SHP77 (cell line): ENCODE measurements at places on chromosomes 7 and 10.

DNA sequence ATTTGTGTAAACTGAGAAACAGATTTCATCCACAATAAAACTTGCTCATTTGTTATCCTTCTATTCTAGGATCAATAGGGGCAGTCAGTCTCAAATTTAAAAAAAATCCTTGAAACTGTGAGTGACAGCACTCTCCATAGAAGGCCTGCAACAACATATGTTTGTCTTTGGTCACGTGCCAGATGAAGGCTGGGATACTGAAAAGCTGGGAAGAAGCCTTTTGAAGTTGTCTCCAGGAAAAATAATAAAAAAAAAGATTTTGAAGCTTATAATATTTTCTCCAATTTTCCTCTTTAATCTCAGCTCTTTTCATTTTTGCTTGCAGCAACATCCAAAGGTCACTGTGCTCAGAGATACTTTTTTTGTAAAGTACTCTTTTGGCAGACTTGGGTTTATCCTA is 128.6 kb upstream of the SLC26A5 start:
- no peak for DNase-seq

DNA sequence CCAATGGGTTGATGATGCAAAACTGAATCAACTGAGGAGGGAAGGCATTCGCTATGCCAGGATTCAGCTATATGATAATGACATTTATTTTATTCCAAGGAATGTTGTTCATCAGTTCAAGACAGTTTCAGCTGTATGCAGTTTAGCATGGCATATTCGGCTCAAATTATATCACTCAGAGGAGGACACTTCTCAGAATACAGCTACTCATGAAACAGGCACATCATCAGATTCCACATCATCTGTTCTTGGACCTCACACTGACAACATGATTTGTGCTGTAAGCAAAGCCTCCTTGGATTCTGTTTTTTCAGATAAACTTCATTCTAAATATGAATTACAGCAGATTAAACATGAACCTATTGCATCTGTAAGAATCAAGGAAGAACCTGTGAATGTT is 19.7 kb downstream of the TMEM60 start:
- DNase-seq: no peak

- no peak for DNase-seq
Observed at GRCh38 chr7:73885975-73886798, 25.2 kb downstream of the TMEM270 start.

DNA sequence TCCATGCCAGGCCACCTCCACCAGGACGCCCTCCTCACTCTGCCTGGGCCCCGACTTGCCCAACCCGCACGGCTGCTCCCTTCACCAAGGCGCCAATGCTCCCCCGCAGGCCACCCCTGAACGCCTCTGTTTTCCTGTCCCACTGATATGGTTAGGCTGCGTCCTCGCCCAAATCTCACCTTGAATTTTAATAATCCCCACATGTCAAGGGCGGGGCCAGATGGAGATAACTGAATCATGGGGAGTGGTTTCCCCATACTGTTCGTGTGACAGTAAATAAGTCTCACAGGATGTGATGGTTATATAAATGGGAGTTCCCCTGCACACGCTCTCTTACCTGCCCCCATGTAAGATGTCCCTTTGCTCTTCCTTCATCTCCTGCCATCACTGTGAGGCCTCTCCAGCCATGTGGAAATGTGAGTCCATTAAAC is 29.8 kb downstream of the RSU1 start:
- DNase-seq: no peak

DNA sequence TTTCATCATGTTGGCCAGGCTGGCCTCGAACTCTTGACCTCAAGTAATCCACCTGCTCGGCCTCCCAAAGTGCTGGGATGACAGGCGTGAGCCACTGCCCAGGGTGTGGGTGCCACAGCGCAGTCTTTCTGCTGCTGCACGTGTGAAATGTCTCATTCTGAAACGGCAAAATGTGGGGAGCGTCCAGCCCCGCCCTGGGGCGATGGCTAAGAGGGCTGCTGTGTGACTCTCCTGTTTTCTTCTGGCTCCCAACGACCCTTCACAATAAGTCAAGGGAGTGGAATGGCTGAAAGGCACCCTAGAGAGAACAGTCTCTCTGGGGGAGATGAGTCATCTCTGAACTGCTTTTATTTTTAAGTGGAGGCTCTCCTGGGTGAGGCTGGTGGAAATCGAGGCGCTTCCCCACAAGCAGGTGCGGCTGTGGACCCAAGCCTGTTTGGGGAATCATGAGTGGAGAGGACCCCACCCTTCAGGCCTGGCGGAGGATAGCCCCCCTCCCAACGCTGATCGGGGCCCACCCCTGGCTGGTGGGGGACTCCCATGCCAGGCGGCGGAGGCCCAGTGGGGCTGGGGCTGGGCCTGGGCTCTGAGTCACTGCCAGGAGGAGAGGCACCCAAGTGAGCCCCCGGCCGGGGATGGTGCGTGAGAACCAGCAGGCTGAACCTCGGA is 18.0 kb downstream of the ADAP1 start:
- DNase-seq: no peak

- DNase-seq: no peak
Observed at GRCh38 chr10:78287618-78288017, 254.0 kb downstream of the RPS24 start.

GRCh38 chr7:101885597-101885955 is 68.2 kb downstream of the CUX1 start:
- no peak for DNase-seq

- no peak for DNase-seq
Observed at GRCh38 chr7:43143918-43144589, 31.6 kb downstream of the HECW1 start.

GRCh38 chr7:21947056-21947455 is 1.4 kb upstream of the CDCA7L start:
- peak; percentile 41 for DNase-seq

DNA sequence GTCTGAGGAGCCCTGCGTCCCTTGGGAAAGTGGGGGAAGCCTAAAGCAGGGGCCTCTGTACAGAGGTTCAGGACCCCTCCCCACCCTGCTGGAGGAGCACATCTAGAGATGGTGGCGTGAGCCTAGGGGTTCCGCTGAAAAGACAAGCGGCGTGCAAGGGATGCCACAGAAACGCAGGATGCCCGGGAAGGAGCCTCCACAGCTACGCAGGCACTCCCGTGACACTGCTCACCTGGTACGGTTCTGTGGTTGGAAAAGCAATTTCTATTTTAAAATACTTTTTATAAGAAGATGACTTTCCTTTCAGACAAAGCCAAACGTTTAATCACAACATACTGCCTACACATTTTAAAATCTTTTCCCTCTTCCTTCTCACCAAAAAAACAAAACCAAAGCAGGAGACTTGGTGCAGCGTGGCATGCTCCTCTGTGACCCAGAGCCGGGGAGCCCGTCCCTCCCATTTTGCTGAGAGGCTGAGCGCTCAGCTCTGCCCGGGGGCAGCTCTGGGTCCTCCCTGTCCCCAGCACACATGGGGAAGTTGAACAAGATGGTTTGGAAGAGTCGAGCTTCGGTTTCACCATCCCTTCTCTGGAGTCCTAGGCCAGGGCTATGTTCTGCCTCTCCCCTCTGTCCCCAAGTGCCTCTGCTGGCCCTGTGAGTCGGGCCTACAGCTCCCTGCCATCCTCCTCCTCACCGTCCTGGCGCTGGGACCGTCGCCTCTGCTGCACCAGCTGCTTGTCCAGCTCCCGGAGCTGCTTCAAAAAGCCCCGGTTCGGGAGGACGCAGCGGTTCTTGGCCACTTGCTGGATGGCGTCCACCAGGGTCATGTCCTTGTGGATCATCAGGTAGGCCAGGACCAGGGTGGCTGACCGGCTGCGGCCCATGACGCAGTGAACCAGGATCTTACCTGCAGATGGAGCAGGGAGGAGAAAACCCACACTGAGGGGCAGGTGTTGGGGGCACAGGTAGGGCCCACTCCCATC is 74.0 kb upstream of the SAMD8 start:
- DNase-seq: no peak

GRCh38 chr10:101867931-101868330 is 24.3 kb upstream of the KCNIP2 start:
- no peak for DNase-seq

GRCh38 chr7:6451224-6451705 is 3.5 kb upstream of the DAGLB start:
- no peak for DNase-seq

DNA sequence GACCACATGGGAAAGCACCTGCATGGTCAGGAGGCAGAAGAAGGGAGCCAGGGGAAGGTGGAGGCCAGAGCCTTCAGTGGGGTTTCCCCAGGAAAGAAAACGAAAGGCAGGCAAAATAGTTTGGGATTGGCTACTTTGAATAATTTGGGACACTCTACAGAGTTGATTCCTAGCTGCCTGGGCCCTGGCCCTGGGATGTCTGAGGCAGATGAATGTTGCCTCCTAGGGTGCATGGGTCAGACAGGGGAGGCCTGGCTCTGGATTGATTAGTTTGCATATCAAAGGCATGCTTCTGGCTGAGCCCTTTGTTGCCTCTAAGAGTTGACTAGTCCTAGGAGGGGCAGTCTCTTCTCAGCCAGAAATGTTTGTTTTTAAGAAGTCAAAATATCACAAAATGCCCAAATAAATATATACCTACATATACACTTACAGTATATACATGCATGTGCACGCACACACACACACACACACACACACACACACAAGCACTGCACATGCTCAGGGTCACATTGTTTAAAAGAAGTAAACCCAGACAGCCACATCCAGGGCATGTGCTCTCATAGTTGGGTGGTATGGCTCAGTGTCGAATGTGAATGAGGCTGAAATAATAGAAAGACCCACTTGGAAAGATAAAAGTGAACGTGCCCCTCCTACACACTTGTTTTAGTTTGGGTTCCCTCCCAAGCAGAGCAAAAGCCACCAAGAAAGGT is 184.2 kb downstream of the GPAM start:
- no peak for DNase-seq

DNA sequence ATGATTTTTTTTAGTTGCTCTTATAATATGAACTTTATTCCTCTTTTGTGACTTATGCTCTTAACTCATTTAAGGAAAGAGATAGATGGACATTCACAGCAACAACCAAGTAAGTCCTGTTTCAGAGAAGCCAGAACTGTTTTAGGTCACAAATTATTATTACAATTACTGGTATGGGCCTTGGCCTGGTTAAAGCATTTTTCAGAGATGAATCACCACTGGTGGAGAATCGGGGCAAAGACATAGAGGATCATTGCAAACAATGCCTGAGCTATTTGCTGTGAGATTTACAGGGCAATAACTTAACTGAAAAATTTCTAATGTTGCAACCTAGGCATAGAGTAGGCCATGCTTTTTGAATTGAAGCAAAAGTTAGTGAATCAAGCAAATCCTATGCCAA is 138.0 kb upstream of the YAE1 start:
- DNase-seq: no peak

GRCh38 chr7:128155100-128155740 is 85.9 kb upstream of the LEP start:
- DNase-seq: peak; percentile 42

DNA sequence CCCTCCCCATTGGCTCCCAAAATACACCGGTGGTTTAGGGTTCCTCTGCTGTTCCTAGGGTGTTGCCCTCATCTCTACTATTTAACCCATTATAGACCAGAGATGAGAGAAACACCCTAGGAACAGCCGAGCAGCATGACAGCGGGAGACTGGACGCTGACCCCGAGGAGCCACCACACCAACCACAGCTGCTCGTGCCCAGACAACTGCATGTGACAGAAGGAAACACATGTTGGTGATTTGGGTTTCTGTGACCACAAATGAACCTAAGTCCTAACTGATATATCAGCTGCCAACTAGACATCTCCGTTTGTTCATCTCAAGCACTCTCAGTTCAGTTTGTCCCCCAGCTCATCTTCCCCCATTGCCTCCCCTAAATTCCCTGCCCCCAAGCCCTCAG is 13.4 kb downstream of the CFAP43 start:
- DNase-seq: no peak

GRCh38 chr10:48377751-48378530 is 71.5 kb downstream of the MAPK8 start:
- DNase-seq: no peak

GRCh38 chr7:132092106-132092505 is 484.2 kb downstream of the PLXNA4 start:
- no peak for DNase-seq

DNA sequence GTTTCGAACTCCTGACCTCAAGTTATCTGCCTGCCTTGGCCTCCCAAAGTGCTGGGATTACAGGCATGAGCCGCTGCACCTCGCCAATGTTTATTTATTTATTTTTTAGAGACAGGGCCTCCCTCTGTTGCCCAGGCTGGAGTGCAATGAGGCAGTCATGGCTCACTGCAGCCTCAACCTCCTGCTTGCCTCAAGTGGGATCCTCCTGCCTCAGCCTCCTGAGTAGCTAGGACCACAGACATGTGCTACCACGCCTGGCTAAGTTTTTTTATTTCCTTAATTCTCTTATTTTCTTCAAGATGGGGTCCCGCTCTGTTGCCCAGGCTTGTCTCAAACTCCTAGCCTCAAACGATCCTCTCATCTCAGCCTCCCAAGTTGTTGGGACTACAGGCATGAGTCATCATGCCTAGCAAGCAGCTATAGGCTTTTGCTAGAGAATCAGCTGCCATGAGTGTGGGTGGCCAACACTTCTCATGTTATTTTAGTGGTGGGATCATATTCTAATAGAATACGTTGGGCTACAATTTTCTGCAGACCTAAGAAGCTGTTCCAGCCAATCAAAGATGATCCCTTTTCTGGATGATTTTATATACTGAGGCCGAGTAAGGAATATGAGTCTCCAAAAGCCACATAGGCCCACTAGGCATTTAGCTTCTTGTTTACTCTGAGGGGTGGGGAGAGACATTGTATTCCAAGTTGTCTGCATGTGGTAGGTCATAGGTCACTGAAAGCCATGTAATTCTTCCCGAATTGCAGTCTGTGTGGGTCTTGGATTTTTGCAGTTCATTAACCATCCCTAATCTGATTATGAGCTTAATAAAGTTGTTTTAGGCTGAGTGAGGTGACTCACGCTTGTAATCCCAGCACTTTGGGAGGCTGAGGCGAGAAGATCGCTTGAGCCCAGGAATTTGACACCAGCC is 7.6 kb upstream of the TMEM248 start:
- DNase-seq: no peak

DNA sequence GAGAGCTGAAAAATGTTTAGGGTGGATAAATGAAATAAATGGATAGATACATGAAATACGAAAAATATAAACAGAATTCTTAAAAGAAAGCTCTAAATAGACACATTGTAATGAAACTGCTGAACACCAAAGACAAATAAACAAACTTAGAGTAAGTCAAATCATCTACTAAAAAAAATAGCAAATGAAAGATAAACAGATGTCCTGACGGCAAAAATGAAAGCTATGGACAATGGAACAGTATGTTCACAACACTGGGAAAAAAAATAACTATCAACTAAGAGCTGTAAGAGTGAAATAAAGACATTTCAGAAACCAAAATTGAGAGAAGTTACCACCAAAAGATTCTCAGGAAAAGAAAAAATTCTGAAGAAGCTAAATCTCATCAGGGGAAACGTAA is 106.1 kb downstream of the SGMS1 start:
- DNase-seq: no peak

- DNase-seq: no peak
Observed at GRCh38 chr7:77362905-77363304, 53.2 kb downstream of the GSAP start.

- DNase-seq: no peak
Observed at GRCh38 chr7:87566311-87566900, 34.3 kb downstream of the ABCB1 start.

- DNase-seq: no peak
Observed at GRCh38 chr10:120477021-120477742, 20.2 kb downstream of the PLPP4 start.
